ENCODE measurements at places on chromosomes 5 and 9.

GRCh38 chr5:3382782-3383181 lies 212.8 kb upstream of the IRX1 start:
- no peak for DNase-seq

DNA sequence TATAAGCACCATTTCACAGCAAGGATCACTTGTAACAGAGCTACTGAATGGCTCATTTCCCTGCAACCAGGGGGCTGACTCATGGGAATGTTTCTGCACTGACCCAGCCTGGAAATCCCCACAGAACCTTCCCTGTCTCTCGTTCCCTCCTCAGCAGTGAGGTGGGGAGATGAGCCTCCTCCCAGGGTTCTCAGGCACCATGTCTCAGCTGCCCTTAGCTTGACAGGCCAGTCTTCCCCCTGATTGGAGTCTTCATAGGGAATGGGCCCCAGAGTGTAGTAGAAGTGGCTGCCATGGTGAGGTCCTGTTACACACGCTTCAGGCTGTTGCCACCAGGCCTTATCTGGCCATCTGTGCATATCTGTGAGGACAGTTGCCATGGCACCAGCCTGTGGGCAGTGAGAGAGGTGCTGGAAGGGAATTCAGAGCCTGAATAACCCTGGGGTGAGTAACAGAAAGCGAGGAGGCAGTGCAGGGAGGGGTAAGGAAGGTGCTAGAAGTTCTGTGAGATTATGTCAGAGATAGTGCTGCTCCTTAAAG lies 324.4 kb downstream of the ENC1 start:
- peak; percentile 93 for DNase-seq

- peak; percentile 65 for DNase-seq
These were observed 10.4 kb downstream of the AMACR start for GRCh38 chr5:33997331-33997983.

DNA sequence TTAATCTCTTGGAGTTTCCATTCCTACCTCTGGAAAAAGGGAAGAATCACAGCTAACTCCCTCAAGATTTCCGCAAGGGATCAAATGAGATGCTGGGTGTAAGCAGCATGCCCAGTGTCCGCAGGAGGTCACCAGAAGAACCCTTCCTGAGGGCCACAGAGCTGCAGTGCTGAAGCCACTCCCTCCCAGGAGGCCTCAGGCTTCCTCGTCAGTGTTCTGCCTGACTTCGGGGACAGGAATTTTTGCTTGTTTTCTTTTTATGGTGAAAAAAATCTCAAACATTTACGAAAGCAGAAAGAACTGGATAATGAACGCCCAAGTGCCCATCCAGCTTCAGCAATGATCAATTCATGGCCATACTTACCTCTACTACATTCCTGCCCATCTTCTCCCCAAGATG lies 183.0 kb downstream of the CDK5RAP2 start:
- no peak for DNase-seq

DNA sequence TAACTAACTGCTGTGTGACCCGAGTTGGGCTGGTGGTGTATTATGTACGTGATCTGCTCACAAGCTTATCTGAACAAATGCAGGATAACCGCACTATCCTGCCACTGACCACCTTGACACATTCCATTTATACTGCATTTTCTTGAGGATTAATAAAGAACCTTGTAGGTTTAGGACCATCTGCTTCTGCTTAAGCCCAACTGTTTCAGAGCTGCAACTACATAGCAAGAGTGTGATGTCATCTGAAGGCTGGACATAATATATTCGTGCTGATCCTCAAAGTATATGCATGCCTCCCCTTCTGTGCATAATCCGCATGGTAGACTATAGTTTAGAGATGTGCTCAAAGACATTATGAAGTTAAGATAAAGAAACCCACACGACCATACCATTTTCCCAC lies 435.9 kb downstream of the BNC2 start:
- DNase-seq = no peak

DNA sequence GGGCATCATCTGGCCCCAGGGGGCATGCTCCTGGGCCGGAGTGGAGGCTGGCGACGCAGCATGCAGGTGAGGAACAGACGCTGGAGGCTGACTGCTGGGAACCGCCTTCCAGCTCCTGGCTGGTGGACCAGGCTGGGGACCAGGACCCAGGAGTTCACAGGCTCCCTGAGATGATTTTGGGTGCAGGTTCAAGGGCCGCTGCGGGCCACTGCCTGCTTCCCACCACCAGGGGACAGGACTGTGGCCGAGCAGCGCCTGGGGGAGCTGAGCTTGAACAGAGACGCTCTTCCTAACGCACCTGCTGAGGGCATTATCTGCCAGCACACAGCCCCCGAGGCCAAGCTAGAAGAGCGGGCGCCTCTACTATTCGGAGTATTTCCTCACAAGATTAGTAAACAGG lies 132.1 kb upstream of the RAPGEF1 start:
- no peak for DNase-seq

GRCh38 chr5:54673523-54674225 lies 156.1 kb downstream of the SNX18 start:
- no peak for DNase-seq

- no peak for DNase-seq
These were observed 19.9 kb downstream of the ELL2 start for GRCh38 chr5:95941756-95942155.

GRCh38 chr5:163276466-163276865 lies 160.9 kb upstream of the CCNG1 start:
- DNase-seq = no peak

DNA sequence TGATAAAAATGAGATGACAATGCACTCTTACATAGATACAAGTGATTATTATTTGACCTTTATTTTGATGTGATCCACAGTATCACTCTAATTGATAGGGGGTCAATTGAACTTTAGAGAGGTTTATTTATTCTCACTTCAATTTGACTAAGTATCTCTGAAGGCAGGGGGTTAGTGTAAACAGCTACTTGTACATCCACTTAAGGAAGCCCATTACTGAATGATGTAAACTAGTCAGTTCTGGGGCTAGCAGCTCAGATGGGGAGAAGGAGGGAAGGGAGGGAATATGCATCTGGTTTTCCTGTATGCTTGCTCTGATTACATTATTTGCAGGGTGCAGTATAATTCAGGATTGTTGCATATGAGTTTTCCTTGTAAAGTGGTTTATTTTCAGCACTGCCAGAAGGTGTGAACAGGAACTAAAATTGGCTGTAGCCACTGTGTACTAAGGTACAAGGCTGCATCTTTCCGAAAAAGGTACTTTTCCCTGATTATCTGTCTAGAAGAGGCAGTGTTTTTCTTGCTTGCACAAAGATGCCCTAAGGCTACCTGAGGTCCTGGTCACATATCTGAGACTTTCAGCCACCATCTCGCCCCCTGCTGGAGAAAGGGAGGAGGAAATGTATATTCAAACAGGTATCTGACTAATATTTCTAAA lies 51.2 kb downstream of the MRPS27 start:
- DNase-seq = no peak

GRCh38 chr9:95989297-95989696 lies 113.8 kb downstream of the ERCC6L2 start:
- DNase-seq = no peak

DNA sequence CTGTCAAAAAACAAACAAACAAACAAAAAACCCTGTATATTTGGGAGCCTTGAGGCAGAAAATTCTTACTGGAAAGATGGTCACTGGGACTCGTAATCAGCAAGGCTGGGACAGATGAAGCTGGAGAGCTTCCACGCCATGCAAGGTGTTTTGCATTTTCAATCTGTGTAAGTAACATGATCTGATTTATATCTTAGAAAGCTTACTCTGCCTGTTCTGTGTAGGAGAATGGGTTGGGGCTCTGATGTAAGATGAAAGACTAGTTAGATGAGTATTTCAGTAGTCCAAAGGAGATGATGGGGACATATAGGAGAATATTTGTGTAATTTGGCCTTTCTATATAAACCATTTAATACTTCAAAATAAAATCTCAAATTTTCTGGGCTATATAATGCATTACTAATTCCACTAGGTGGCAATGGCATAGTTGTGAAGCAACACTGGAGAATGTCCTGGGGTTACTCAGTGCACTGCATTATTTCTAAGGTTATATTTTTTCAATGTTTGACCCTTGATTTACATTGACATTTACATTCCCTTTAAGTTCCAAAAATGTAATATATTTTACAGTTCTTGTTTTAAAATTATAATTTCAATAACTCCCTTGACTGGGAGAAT lies 21.9 kb upstream of the FSD1L start:
- peak; percentile 18 for DNase-seq

DNA sequence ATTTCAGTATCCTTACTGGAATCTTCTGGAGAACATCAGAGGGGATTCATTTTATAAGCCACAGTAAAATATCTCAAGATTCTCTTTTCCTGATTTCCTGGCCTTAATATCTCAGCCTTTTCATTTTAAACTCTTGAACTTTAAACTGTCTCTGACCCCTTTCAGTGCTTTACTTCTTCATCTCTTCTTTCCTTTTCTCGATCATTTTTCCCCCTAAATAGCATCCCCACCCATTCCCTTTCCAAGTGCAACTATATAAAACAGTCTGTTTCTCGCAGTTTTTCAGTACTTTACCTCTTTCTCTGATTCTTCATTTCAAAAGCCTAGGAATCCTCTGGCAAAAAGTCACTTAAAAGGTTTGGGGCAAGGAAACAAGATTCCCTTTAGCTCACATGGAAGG lies 80.5 kb downstream of the PALM2AKAP2 start:
- no peak for DNase-seq

- DNase-seq = no peak
These were observed 176.5 kb upstream of the SLC24A2 start for GRCh38 chr9:19965336-19965735.

DNA sequence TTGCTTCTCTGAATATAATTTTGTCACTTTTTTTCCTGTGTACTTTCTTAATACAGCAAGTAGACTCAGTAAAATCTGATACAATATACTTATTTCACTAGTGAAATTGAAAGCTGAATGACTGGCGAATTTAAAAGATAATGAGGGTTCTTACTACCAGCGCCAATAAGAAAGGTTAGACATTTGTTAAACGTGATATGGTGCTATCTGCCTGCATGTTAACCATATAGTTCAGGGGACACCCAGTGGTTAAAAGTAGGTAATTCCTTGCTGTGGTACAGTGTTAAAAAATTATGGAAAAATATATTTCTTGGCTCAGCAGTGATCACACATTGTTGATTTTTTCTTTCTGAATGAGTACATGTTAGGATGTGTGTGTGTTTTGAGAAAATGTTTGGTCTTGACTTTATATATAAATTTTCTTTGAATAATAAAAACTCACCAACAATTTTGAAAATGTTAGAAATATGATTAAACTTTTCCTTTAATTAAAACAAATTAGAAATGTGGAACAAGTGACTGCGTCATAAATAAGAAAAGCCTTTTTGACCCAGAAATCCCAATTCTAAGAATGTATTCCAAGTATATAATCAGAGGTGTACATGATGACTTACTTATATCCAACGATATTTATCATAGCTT lies 25.8 kb downstream of the CAST start:
- DNase-seq = peak; percentile 17

- DNase-seq = no peak
These were observed 232.1 kb downstream of the ARHGEF28 start for GRCh38 chr5:73858054-73858453.

DNA sequence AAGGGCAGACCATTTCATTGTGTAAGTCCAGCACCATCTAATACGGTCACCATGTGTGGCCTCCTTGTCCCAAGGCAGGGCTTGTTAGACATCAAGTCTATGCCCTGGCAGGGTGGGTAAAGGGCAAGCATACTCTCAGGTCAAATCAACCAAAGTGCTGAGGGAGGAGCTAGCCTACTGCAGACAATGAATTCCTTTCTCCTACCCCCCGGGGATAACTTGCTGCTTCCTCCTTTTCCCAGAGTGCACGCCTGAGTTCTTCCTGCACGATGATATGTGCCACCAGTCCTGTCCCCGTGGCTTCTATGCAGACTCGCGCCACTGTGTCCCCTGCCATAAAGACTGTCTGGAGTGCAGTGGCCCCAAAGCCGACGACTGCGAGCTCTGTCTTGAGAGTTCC lies 71.4 kb downstream of the RFK start:
- no peak for DNase-seq

DNA sequence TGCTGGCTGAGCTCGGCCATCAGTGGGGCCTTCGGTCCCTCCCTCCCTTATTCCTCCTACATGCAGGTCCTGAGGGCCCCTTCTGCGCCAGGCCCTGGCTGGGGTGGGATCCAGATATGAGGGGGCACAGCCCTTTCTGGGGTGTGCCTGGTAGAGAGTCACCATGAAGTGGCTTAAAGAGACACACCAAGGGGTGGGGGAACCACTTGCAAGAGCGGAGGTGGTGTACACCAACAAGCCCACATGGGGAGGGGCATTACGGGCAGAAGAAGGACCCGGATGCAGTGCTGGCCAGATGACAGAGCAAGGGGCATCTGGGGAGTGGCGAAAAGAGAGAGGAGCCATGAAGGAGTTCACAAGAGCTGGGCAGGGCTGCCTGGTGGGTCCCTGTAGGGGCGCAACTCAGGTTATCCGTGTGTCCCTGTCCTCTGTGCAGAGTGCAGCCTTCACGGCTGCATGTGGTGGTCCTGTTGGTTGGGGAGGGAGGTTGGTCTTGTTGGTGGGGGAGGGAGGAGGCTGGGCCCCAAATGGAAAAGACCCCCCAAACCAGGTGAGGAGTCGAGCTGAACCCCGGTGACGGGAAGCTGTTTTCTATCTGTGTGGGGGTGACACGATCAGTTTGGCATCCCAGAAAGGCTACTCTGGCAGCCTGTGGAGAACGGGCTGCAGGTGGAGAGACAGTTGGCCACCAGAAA lies 158.1 kb downstream of the DAB2IP start:
- DNase-seq = no peak

DNA sequence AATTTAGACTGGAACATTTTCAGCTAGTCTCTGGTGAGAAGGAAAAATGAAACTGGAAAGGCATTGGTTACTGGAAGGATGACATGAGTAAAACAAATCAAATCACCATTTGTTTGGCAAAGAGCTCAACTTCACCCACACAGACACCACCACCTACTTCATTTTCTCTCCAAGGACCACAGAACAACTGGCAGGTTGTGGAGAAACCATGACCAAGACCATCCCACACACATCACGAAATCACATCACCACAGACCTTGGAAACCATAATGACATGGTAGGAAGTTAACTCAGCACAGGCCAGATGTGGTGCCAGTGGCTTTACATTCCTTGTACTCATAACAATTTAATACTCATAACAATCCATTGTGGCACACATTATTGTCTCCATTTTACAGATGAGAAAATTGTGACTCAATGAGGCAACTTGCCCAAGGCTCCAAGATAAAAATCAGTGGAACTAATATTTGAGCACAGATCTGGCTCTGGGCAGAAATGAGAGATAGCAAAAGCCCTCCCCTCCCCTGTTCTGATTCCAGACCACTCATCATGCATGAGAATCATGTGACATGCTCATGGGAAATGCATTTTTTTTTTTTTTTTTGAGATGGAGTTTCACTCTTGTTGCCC lies 7.5 kb downstream of the OR1K1 start:
- no peak for DNase-seq

GRCh38 chr5:180387798-180388197 lies 34.7 kb upstream of the GFPT2 start:
- DNase-seq = no peak

GRCh38 chr9:84781458-84781857 lies 111.9 kb downstream of the NTRK2 start:
- DNase-seq = no peak

GRCh38 chr5:9207817-9208418 lies 338.0 kb downstream of the SEMA5A start:
- peak; percentile 64 for DNase-seq

GRCh38 chr9:97935276-97935675 lies 2.7 kb downstream of the HEMGN start:
- DNase-seq = no peak

Measured in RCC 7860 (cell line).